ENCODE measurements at places on chromosomes 2 and 18.

DNA sequence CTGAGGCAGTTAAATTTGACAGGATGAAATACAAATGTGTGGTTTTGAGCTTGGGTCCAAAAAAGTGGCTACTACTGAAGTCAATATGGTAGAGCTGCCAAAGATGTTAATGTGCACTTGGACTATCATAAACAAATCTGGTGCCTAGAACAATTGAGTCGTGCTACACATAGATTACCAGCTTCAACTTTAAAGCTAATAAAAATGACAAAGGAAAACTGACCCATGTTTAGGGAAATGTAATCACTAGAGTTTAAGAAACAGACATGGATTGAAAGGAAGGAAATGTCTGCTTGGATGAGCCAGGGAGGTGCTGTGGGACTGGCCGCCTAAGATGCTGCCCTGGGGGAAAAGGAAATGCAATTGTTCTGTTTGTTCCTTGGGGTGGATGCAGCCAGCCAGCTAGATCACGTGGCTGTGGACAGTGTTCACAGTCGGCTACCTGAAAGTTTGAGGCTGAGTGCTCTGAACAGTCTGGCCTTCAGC lies 36.6 kb downstream of the CYB5A start:
- DNase-seq: no peak
- H3K27ac ChIP-seq: no peak overlapping the region
- no peak overlapping the region for H3K4me3 ChIP-seq
- no peaks in the 10 kb centered on the region for H3K27me3 ChIP-seq

GRCh38 chr2:39488450-39488849 lies 51.4 kb upstream of the MAP4K3 start:
- H3K4me3 ChIP-seq: no peak overlapping the region
- H3K27me3 ChIP-seq: no peaks in the 10 kb centered on the region
- H3K4me1 ChIP-seq: no peaks in the 10 kb centered on the region
- DNase-seq: no peak

GRCh38 chr2:16824472-16824871 lies 158.8 kb upstream of the CYRIA start:
- no peaks in the 10 kb centered on the region for H3K4me1 ChIP-seq
- no peak overlapping the region for H3K27ac ChIP-seq
- H3K27me3 ChIP-seq: no peaks in the 10 kb centered on the region
- DNase-seq: no peak
- no peaks in the 10 kb centered on the region for H3K36me3 ChIP-seq
- H3K4me3 ChIP-seq: no peak overlapping the region

DNA sequence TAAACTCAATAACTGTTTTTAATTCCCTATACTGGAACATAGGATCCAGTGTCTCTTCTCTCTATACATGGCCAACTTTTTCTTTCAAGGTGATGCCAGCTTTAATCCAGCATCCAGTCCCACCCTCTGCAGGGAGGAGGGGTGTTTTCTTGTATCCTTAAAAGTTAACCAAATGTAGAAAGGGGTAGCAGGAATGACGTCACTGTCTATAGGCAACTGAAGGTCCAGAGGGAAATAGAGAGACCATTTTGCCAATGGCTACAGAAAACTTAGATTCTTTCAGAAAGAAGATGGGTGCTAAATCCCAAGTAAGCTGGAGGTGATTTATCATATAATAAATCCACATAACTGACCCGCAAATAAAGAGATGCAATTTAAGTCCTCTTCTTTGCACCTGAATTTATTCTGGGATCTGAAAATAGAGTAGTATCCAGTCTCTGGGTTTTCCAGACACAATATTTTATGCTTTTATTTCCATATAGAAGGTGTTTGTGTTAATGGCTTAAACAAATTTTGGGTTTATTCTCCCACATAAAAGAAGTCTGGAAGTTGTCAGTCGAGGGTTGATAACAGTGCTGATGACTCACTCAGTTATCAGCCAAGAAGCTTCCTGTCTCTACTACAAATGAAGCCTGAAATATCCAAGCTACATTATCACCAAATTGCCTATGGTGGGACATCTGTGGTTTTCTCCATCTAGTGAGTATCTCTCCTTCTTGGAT lies 5.7 kb upstream of the DNER start:
- H3K27me3 ChIP-seq: no peaks in the 10 kb centered on the region
- no peak overlapping the region for H3K4me3 ChIP-seq
- no peak for DNase-seq
- H3K4me1 ChIP-seq: no peaks in the 10 kb centered on the region
- no peaks in the 10 kb centered on the region for H3K36me3 ChIP-seq
- H3K27ac ChIP-seq: no peak overlapping the region

DNA sequence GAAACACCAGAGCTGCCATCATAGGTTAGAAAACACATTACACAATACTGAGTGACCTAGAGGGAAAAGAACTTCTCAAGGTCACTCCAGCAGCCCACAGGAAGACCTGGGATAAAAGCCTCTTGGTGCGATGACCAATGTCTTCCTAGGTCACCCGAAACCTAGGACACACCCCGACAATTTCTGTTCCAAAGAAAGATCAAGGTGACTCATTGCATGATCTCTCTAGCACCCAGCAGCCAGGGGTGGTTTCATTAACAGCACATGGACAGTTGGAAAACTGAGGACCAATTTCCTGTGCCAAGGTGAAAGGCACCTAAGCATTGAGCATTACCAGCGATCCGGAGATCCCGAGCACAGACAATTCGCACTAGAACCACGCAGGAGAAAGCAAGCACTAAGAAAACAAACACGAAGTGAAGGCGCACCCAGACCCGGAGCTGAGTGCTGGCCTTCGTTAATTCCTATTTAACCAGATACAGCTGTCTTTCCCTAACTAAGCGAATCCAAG lies 1.5 kb downstream of the CACNB4 start:
- H3K4me1 ChIP-seq: no peaks in the 10 kb centered on the region
- H3K4me3 ChIP-seq: no peak overlapping the region
- no peaks in the 10 kb centered on the region for H3K36me3 ChIP-seq
- no peak overlapping the region for H3K27ac ChIP-seq
- peaks cover 14% of the 10 kb centered on the region for H3K27me3 ChIP-seq

GRCh38 chr2:212024040-212024439 lies 514.6 kb downstream of the ERBB4 start:
- H3K4me1 ChIP-seq: no peaks in the 10 kb centered on the region
- no peak overlapping the region for H3K4me3 ChIP-seq
- DNase-seq: no peak
- no peak overlapping the region for H3K27ac ChIP-seq
- no peaks in the 10 kb centered on the region for H3K36me3 ChIP-seq

DNA sequence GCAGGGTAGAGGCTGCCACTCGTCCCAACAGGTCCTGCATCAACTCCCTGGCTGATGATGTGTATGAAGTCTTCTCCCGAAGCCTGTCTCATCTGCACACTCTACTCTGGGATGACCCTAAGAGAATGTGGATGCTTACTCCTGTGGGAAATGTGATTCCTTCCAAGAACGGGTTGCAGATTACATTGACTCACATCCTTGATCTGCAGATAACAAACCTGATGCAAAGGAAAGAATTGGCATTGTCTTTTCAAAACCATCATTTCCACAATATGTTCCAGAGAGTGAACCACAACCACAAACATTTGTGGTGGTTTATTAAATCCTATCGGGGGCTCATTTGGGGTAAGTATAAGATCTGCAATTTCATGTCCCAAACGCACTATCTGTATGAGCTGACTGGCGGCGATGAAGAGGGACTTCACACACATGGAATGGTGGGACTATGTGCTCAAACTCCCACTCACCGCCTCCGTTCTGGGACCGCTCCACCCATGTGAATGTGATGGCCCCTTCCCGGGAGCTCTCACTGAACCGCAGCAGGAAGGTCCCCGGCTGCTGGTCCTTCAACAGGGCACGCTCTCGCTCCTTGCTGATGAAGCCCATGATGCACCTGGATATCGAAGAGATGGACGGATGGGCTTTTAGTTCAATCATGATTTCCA lies 35.5 kb downstream of the STAT1 start:
- H3K27me3 ChIP-seq: no peaks in the 10 kb centered on the region
- H3K36me3 ChIP-seq: peaks cover 49% of the 10 kb centered on the region
- no peak overlapping the region for H3K27ac ChIP-seq
- no peak overlapping the region for H3K4me3 ChIP-seq
- DNase-seq: no peak
- H3K4me1 ChIP-seq: peaks cover 13% of the 10 kb centered on the region

DNA sequence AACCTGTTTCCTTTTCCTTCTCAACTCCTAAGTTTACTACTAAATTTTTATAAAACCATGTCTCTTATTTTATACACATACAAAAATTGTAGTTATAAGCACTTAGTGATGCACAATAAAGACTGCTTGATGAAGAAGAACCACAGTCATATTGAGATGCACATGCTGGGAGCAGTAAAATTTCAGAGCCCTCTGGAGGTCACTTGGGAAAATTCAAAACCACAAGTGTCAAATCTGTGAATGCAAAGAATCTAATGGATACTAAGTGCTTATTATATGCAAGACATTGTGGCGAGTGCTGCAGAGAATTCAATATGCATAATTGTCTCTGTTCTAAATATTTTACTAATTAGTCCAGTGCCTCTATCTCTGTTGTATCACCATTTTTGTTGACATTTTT lies 180.5 kb downstream of the VWC2L start:
- H3K4me1 ChIP-seq: no peaks in the 10 kb centered on the region
- H3K4me3 ChIP-seq: no peak overlapping the region
- no peak overlapping the region for H3K27ac ChIP-seq
- DNase-seq: no peak
- H3K36me3 ChIP-seq: no peaks in the 10 kb centered on the region

GRCh38 chr18:65411061-65411460 lies 339.8 kb upstream of the CDH7 start:
- DNase-seq: no peak
- no peaks in the 10 kb centered on the region for H3K36me3 ChIP-seq
- H3K27ac ChIP-seq: no peak overlapping the region
- no peak overlapping the region for H3K4me3 ChIP-seq
- no peaks in the 10 kb centered on the region for H3K4me1 ChIP-seq
- no peaks in the 10 kb centered on the region for H3K27me3 ChIP-seq

- H3K27me3 ChIP-seq: peaks cover 6% of the 10 kb centered on the region
- H3K27ac ChIP-seq: no peak overlapping the region
- DNase-seq: peak; percentile 79
- no peaks in the 10 kb centered on the region for H3K36me3 ChIP-seq
- no peaks in the 10 kb centered on the region for H3K4me1 ChIP-seq
- H3K4me3 ChIP-seq: no peak overlapping the region
Measured at GRCh38 chr2:70340761-70341476, 39.1 kb upstream of the FAM136A start.

DNA sequence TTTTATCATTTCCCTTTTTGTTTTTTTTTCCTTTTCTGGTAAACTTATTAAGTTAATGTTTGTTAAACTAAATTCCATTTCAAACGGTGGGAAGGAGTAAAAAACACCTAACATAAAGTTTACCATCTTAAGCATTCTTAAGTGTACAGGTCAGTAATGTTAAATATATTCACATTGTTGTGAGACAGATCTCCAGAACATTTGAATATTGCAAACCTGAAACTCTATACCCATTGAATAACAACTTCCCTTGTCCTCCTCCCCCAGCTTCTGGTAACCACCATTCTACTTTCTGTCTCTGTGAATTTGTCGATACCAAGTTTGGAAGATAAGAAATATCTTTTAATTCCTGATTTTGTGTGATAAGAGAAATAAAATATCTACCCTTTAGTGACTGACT lies 12.0 kb upstream of the NAT8 start:
- no peak for DNase-seq
- no peaks in the 10 kb centered on the region for H3K27me3 ChIP-seq
- no peak overlapping the region for H3K27ac ChIP-seq
- no peaks in the 10 kb centered on the region for H3K36me3 ChIP-seq
- H3K4me3 ChIP-seq: no peak overlapping the region

- H3K27me3 ChIP-seq: peaks cover 6% of the 10 kb centered on the region
- H3K4me1 ChIP-seq: no peaks in the 10 kb centered on the region
- H3K4me3 ChIP-seq: no peak overlapping the region
- DNase-seq: no peak
- H3K36me3 ChIP-seq: no peaks in the 10 kb centered on the region
Measured at GRCh38 chr18:62610351-62610700, 87.5 kb downstream of the ZCCHC2 start.

GRCh38 chr2:169702996-169703395 lies 8.7 kb downstream of the PHOSPHO2 start:
- no peak for DNase-seq
- no peak overlapping the region for H3K4me3 ChIP-seq
- H3K36me3 ChIP-seq: no peaks in the 10 kb centered on the region
- no peaks in the 10 kb centered on the region for H3K27me3 ChIP-seq
- no peaks in the 10 kb centered on the region for H3K4me1 ChIP-seq

GRCh38 chr18:79526468-79527460 lies 131.0 kb downstream of the NFATC1 start:
- no peaks in the 10 kb centered on the region for H3K36me3 ChIP-seq
- H3K27ac ChIP-seq: no peak overlapping the region
- no peak for DNase-seq
- H3K4me3 ChIP-seq: no peak overlapping the region

GRCh38 chr2:120318626-120319025 lies 27.3 kb upstream of the INHBB start:
- no peak for DNase-seq
- no peaks in the 10 kb centered on the region for H3K27me3 ChIP-seq
